ENCODE measurements at places on chromosomes 4 and X.

- no peak for DNase-seq
Measured at GRCh38 chrX:28135378-28136047, 154.3 kb upstream of the DCAF8L1 start.

DNA sequence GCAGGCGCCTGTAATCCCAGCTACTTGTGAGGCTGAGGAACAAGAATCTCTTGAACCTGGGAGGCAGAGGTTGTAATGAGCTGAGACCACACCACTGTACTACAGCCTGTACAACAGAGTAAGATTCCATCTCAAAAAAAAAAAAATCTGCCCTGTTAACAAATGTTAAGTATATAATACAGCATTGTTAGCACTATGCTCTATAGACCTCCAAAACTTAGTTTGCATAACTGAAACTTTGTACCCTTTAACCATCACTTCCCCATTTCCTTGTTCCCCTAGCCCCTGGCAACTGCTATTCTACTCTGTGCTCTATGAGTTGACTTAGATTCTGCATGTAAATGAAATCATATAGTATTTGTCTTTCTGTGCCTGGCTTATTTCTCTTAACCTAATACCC is 76.7 kb downstream of the TAB3 start:
- no peak for DNase-seq

DNA sequence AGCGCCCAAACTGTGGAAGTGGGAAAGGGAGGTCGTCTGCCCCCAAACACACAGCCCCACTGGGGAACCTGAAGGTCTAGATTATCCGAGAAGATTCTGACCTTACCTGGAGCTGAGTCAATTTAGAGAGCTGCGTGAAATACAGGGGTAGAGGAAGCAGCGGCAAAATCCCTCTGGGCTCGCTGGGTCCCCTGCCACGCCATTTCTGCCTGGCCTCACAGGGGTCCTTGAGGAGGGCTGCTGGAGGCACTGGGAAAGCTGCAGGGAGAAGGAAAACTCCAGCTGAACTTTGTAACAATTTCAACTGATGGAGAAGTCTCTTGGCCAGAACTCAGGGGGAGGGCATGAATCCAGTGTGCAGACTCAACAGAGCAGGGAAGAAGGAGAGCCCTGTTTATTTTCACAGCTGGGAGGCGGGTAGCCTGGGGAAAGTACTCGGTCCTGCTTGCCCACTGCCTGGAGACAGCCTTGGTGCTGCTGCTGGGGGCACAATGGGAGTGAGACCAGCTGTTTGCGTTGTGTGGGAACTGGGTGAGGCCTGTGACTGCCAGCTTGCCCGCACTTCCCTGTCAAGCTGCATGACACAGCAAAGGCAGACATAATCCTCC is 93.2 kb upstream of the MAPK10 start:
- no peak for DNase-seq

GRCh38 chr4:13476915-13477314 is 7.2 kb downstream of the RAB28 start:
- DNase-seq: no peak

DNA sequence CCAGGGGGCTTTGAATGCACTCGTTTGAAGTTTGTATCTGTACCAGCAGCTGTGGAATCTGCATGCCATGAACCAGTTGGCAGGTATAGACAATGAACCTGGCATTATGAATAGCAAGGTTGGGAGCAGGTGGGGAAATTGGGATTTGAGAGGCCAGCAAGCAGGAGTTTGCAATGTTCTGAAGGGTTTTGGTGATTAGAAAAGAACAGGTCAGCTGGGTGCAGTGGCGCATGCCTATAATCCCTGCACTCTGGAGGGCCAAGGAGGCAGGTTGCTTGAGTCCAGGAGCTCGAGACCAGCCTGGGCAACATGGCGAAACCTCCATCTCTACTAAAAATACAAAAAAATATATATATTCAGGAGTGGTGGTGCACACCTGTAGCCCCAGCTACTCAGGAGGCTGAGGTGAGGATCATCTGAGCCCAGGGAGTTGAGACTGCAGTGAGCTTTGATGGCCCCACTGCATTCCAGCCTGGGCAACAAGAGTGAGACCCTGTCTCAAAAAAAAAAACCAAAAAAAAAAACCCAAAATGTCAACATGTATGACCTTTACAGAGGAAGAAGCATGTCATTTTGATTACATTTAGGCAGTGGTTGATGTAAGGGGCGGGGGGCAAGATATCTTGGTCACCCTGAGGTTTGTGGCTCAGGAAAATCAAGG is 63.9 kb downstream of the TSC22D3 start:
- DNase-seq: no peak

DNA sequence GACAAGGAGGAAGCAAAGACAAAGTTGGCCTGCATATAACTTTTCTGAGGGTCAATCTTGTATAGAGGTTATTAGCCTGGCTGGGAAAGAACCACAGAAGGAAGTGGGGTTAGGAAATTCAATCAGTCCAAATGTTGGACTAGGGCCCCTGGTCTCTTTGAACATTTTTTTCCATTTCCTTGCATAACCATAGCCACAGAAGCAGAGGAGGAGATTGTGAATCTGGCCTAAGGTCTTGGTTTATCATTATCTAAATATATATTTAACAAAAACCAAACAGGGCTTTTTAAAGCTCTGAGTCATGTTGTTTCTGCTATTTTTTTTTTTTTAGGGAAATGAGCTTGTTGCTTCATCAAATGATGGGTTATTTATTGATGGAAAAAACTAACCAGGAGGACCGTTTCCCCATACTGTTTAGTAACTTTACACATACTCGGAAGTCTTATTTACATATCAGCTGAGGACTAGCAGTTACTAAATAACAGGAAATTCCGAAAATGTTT is 97.7 kb upstream of the ACSL4 start:
- DNase-seq: no peak

DNA sequence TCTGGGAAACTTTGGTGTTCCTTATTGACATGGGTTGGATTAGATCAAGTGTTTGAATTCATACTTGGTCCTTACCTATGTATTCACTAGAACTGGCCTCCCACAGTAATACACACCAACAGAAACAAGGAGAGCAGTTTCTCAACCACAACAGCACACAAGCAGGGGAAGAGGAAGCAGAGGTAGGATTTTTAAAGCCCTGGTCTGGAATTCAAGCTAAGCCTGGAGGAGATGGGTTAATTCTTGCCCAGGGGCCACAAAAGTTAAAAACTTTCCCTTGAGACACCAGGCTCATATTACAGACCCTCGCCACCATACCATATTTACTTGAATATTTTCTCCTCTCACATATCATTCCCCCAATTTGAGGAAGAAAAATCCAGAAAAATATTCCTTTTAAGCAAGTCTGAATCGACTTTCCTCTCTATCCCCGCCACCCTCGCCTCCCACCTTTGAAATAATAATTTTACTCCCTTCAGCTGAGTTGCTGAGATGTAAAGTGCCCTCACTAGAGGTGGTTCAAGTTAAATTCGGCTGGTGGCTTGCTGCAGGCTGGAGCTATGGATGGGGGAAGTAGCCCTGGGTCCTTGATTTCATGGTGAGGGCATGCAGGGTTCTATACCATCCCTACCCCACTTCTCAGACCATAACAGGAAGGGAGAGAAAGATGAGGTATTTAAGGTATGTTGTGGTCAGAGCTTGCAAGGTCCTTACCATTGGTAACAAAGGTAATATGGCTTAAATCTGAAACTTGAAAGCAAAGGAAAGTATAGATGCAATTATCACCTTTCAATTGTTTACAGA is 440.2 kb downstream of the INPP4B start:
- DNase-seq: no peak
